Activated T-cell treated with anti-CD3 and anti-CD28 coated beads for 4 hours (primary cell): ENCODE measurements at places on chromosomes 11 and 22.
A peak's percentile ranks its signal among the peaks of the same experiment; 100 is the strongest.

DNA sequence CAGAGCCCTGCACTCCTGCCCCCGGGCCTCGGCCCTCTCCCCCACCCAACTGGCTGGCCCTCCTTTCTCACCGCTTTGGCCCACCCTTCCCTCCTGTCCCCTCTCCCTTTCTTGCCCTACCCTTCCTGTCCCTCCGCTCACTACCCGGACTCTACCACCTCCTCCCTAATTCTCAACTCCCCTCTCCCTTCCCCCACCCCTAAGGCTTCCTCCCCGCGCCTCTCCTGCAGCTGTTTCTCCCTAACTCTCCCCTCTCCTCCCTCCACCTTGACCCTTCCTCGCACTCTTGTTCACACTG, 421 bp downstream of the SLC15A3 start:
- DNase-seq = no peak

DNA sequence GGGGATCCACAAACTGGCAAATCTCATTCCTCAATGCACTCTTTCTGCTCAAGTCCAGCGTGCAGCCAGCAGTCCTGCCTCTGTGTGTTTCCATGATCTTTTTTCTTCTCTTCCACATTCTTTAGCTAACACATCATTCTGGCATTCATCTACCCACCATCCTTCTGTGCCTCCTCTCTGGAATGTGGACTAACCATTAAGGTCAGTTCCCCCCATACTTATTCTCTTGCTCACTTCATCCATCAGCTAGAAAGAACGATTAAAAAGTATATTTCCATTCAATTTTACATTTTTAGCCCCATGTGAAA, 7.8 kb downstream of the KIRREL3 start:
- no peak for DNase-seq

- DNase-seq = no peak
These were observed 20.0 kb downstream of the DAGLA start for GRCh38 chr11:61700212-61700611.

GRCh38 chr22:28988457-28988856, 73.2 kb downstream of the C22orf31 start:
- DNase-seq = no peak

DNA sequence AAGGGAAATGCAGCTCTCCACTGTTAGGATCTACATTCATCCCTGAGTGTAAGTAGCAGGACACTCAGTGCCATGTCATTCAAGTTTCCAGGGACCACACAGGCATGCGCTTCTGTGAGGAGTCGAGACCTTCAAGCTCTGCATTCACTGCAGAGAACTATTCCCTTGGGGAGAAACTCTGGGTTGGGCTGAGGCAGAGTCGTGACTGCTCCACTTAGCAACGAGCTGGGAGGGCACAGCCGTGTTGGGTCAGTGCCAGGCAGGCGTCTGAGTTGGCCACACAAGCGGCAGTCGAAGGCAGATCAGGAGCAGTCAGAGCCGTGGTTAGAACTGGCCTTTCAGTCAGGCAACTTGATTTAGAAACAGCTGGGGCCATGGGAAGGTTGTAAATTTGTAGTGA, 14.7 kb downstream of the MPEG1 start:
- no peak for DNase-seq

DNA sequence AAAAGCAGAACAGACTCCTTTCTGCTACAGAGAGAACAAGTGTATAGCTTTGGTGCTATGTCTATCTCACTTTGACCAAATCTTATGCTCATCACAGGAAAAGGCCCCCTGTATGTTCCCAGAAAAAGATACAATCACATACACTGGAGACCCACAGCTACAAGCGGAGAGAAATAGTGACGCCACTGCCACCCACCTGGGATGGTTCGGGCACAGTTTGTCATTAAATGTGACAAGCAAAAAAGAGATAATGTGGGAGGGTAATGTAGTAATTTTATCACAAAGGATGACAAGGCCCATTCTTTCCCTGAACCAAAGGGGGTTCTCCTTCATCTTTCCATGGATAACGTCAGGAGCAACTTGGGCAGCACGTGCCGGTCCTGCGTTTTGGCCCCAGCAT, 32.0 kb downstream of the THOC5 start:
- no peak for DNase-seq

DNA sequence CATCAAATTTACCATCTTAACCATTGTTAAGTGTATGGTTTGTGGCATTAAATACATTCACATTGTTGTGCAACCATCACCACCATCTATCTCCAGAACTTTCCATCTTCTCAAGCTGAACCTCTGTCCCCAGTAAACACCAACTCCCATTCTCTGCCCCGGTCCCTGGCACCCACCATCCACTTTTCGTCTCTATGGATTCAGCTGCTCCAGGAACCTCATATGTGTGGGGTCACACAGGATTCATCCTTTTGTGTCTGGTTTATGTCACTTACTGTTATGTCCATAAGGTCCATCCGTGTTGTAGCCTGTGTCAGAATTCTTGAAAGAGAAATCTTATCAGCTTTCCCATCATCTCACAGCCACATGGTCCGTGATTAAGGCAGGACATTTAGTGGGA, 16.3 kb downstream of the TSPAN32 start:
- no peak for DNase-seq

DNA sequence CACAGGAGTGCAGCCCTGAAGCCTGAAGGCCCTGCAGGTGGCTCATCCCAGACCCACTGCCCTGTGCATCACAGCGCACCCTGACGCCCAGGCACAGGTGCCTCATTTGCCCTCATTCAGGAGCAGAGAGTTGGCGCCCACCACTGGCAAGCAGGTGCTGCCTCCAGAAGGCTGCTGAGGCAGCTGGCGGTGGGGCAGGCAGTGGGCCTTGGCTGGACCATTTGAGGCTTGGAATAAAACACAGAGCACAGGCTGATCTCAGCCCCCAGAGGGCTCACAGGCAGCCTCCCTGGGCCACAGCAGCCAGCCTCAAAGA, 1151.9 kb downstream of the BRD1 start:
- DNase-seq = no peak

DNA sequence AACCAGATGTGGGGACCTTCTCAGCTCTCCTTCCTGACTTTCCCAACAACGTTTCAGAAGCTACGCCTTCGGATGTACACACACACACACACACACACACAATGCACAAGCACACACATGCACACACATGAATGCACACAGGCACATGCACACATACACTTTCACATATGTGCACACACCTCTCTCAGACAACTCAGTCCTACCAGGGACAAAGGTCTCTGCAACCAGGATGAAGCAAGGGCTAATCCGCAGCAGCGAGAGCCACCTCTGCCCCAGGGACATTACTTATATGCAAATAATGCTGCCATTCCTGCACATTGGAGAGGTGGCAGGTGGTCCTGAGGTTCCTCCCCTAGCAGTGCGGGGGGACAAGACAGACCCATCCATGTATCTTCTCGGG, 27.4 kb upstream of the LINC01488 start:
- DNase-seq = no peak

DNA sequence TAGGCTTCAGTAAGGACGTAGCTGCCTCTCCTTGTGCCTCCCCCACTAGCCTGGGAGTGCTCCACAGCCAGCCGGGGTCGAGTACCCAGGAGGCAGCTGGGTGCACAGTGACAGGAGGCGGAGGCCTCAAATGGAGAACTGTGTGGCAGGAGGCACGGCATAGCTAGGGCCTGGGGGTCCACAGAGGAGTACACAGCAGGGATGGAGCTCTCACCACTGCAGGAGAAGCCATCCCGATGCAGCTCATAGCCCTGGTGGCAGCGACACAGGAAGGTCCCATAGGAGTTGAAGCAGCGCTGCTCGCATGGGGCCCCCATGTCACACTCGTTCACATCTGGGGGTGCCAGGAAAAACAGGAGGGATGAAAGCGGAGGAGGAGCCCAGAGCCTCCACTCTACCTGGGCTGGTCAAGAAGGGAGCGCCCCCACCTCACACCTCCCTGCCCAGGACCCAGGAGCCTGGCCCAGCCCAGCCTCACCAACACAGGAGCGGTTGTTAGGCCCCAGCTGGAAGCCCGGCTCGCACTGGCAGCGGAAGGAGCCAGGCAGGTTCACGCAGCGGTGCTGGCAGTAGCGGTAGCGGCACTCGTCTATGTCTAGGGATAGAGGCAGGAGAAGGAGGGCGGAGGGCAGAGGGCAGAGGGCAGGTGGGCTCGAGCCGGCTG, 2.8 kb downstream of the EFEMP2 start:
- DNase-seq = no peak

- no peak for DNase-seq
These were observed 17.2 kb downstream of the OPCML start for GRCh38 chr11:133515107-133515506.

DNA sequence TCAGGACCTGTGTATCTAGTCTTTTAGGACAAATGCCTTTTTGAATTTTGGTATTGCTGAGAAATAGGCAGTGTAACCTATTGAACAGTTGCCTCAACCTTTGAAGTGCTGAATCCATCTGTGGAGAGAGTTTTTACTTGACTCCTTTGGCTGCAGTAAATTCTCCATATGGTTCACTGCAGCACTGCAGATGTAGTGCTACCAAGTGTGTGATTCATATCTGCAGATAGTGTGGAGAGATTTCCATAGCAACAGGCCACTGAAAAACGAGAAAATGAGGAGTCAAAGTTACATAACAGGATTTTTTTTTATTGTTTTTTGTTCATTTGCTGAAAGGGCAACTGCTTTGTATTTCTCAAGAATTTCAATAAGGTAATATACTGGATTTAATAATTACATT, 356.1 kb downstream of the RAB38 start:
- DNase-seq = no peak

GRCh38 chr22:39520226-39521105, at the start of gene ATF4:
Gene ATF4, plus strand, starts transcription at chr22:39520562. Its CDS starts 884 bp downstream, at chr22:39521446.
- peak; percentile 89 for DNase-seq

- no peak for DNase-seq
These were observed 86.3 kb upstream of the CRYBB3 start for GRCh38 chr22:25113316-25113721.

DNA sequence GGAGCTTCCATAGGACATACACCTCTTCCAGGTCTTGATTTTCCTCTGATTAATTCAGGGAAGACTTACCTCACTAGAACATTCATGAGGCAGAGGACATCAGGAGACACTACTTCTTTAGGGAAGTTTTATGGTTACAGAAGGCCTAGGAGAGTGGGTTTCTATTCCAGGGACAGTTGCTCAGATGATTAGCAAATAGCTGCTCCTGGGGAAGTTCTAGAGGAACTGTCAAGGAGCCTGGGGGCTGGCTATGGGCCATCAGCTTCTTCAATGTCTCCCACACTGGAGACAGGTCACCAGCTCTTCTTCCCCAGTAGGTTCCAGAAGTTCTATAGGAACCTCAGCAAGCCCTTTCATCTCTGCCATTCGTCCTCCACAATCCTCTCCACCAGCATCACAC, 11.5 kb upstream of the OR10A5 start:
- no peak for DNase-seq

DNA sequence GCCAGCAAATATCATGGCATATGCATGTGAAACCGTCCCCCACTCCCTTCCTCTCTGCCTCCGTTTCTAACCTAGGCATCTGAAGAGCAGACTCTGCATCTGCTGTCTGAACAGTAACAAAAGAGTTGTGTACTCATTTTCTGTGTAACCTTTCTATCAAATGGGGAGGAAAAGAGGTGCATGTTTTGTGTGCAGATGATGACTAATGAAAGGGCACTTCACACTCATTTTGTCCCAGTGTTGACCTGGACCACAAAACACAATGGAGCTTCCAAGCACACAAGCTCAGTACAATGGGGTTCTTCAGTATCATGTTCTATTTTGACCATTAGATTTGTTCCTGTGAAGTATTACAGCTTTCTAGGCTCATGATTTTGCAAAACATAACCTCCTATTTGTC, 13.0 kb downstream of the JHY start:
- no peak for DNase-seq

DNA sequence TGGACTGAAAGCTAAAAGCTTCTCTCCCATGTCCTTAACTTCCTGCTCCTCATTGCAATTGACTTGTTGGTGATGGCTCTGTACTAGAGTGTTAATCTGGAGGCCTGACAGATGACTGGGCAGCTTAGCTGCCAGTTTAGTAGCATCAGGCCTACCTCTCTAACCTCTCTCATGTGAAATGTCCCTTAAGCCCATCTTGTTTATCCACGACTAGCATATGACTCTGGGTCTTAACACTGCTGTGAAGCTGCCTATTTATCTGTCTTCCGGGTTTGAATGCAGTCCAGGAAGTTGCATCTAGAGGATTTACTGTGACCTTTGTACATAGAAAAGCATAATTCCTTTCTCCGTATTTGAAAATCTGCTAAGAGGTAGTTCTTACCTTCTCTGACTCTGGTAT, 85.3 kb upstream of the HORMAD2 start:
- DNase-seq = no peak

DNA sequence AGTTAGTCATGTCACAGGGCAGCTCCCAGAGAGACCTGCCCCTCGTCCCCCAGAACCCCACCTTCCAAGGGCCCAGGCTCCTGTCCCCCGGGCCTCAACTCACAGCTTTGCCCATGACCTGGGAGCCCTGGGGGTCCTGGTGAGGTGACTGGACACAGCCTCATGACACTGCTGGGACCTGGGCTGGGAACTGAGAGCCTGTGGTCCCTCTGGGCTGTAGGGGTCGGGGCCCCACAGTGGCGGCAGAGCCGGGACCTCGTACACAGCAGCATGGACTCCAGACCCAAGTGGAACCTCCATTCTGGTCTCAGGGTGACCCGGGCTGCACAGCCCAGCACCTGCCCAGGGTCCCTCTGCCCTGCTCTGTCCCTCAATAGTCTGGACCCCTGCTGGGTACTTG, 6.9 kb downstream of the APOBEC3A start:
- no peak for DNase-seq

DNA sequence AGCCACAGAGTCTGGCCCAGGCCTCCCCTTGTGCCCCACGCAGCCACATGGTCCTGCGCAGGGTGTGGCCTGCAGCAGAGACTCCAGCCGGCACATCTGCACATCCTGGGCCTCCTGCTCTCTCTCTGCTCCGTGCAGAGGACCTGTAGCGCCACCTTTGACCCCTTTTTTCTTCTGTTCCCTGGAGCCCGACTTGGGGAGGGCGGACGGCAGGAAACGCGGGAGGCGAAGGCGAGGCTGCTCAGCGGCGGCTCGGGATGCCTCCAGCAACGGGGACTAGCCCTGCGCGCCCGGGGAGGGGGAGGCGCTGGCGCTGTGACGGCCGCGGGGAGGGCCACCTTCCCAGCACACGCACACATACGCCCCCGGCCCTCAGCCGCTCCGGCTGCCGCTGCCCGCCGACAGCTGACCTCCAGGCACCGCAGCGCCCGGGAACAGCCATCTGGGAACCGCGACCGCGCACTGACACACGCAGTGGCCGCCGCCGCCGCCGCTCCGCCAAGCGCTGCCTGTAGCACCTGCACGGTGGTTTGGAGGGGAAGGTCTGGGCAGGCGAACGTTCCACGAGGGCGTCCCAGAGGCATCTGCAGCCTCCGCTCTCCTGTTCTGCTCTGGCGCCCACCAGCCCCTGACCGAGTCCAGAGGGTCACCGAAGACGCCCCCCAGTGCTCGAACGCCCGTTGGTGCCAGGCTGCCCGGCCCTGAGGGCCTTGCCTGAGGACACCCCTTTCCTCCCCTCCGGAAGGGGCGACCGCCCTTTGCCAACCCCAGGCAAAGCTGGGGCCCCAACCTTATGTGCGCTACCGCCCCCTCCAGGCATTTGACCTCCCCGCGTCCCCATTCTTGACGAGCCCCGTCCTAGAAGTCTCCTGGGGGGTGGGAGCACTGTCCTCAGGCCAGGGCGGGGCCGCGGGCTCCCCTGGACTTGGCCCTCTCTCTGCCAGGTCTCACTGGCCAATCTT, 16.9 kb upstream of the C22orf42 start:
- no peak for DNase-seq
